Activated CD4-positive, alpha-beta T cell treated with anti-CD3 and anti-CD28 coated beads, Interleukin-2, amount 10 ng/mL, durations not matched to agents 7 days and 5 days (primary cell): ENCODE measurements at places on chromosomes 1 and 21.

- H3K36me3 ChIP-seq, result no peaks in the 10 kb centered on the region
- H3K27me3 ChIP-seq, result peaks cover 14% of the 10 kb centered on the region
- no peak for DNase-seq
- H3K4me3 ChIP-seq, result no peak overlapping the region
- no peak overlapping the region for H3K27ac ChIP-seq
- peaks cover 2% of the 10 kb centered on the region for H3K4me1 ChIP-seq
Measured at GRCh38 chr1:2538376-2538775, 8.3 kb upstream of the HES5 start.

DNA sequence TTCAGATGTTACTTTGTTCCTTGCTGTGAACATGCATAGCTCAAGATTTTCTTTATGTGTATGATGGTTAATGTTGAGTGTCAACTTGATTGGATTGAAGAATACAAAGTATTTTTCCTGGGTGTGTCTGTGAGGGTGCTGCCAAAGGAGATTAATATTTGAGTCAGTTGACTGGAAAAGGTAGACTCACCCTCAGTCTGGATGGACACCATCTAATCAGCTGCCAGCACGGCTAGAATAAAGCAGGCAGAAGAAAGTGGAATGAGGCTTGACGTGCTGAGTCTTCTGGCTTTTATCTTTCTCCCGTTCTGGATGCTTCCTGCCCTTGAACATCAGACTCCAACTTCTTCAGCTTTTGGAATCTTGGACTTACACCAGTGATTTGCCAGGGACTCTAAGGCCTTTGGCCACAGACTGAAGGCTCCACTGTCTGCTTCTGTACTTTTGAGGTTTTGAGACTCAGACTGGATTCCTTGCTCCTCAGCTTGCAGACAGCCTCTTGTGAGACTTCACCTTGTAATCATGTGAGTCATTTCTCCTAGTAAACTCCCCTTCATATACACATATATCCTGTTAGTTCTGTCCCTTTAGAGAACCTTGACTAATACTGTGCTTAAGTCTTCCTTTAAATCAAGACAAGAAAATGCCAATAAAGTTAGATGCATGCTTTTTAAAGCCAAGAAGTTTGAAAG, 626.6 kb downstream of the KCNT2 start:
- H3K27me3 ChIP-seq, result no peaks in the 10 kb centered on the region
- no peaks in the 10 kb centered on the region for H3K36me3 ChIP-seq
- no peak for DNase-seq
- no peak overlapping the region for H3K4me3 ChIP-seq

DNA sequence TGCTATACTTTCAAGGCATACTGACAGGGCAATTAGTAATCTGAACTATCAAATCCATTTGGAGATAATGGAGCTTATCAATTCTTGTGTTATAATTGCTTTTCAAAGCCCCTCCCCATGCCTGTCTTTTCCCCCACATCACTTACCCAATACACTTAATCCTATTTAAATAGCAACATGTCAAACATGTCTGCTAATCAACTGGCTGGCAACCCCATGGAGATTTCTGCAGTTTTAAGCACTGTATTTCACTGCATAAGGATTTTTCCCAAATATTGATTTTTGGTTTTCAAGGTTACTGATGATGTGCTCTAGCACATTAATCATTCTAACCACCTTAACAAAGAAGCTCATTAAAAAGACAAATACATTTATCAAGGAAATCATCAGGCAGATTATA, 800.3 kb downstream of the PLA2G4A start:
- H3K4me1 ChIP-seq, result no peaks in the 10 kb centered on the region
- DNase-seq, result no peak
- H3K27me3 ChIP-seq, result no peaks in the 10 kb centered on the region
- H3K4me3 ChIP-seq, result no peak overlapping the region
- no peaks in the 10 kb centered on the region for H3K36me3 ChIP-seq

DNA sequence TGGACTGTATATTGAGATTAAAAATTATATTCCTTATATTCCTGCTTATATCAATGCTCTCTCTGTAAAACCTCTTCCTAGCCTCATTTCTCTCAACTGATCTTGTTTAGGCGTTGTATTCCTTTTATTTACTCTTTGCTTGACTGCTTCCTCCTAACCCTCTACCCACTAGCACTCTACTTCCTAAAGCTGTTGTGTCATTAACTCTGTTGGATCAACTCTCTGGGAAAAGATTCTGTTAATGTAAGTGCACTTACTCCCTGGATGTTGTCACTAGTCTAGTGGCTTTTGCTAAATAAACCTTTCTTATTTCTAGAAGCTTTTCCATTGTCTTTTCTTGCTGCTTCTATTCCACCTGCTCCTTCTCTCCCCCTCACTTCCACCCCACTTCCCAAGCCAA, 6.5 kb downstream of the SPATA46 start:
- H3K4me1 ChIP-seq, result no peaks in the 10 kb centered on the region
- no peaks in the 10 kb centered on the region for H3K27me3 ChIP-seq
- H3K4me3 ChIP-seq, result no peak overlapping the region
- DNase-seq, result no peak
- no peak overlapping the region for H3K27ac ChIP-seq
- no peaks in the 10 kb centered on the region for H3K36me3 ChIP-seq

DNA sequence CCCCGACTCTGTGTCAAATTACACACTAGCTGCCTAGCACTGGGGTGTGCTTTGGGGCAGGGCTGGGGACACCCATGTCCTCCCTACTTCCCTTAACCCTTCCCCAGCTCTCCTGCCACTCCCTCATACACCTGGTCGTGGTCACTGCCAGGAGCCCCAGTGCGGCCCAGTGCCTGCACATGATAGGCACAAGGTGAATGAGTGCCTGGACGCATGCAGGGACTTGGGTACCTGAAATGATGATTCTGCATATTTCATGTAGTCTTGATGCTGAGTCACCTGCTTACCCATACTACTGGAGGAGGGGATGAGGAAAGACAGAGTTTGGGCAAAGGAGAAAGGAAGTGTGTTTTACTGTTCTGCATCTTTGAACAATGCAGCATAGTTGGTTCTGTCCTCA, 1.5 kb upstream of the VANGL2 start:
- H3K36me3 ChIP-seq, result no peaks in the 10 kb centered on the region
- peaks cover 2% of the 10 kb centered on the region for H3K4me1 ChIP-seq
- H3K27ac ChIP-seq, result no peak overlapping the region

DNA sequence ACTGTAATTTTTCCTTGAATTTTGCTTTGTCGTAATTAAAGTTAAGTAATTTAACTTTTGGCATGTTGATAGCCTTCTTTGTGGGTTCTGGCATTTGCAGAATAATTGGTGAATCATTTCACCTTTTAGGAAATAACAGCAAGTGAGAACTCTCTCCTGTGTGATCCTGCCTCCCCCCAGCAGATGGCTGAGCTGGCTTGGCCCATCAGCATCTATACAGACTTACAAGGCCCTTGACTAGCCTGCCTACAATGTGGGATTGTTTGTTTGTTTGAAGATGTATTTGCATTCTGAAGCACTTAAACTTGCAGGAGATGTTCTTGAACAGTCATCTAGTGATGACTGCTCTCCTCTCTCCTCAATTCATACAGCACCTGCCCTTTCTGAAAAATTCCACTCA, 55.9 kb downstream of the MACO1 start:
- no peak overlapping the region for H3K4me3 ChIP-seq
- H3K27ac ChIP-seq, result no peak overlapping the region
- H3K4me1 ChIP-seq, result peaks cover 6% of the 10 kb centered on the region
- H3K36me3 ChIP-seq, result peaks cover 48% of the 10 kb centered on the region

DNA sequence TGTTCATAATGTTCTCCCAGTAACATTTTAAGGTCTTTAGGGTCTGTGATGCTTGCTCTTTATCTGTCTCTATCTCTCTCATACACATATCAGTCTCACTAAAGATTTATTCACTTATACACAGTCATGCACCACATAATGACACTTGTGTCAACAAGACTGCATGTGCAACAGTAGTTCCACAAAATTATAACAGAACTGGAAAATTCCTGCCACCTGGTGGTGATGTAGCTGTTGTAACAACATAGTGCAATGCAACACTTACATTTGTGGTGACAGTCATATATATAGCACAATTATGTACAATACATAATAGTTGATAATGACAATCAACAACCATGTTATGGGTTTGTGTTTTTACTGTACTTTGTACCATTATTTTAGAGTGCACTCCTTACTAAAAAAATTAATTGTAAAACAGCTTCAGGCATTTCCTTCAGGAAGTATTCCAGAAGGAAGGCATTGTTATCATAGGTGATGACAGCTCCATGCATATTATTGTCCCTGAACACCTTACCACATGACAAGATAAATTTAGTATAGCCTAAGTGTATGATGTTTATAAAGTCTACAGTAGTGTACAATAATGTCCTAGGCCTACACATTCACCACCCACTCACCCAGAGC, 8.1 kb downstream of the TDRD5 start:
- no peak overlapping the region for H3K27ac ChIP-seq
- DNase-seq, result peak; percentile 15
- no peak overlapping the region for H3K4me3 ChIP-seq

GRCh38 chr1:114671011-114671938, 1.4 kb upstream of the DENND2C start:
- no peaks in the 10 kb centered on the region for H3K36me3 ChIP-seq
- H3K27ac ChIP-seq, result no peak overlapping the region
- peaks cover 11% of the 10 kb centered on the region for H3K4me1 ChIP-seq
- DNase-seq, result no peak
- no peak overlapping the region for H3K4me3 ChIP-seq
- peaks cover 27% of the 10 kb centered on the region for H3K27me3 ChIP-seq

GRCh38 chr21:19463966-19464365, 1060.4 kb upstream of the TMPRSS15 start:
- no peaks in the 10 kb centered on the region for H3K4me1 ChIP-seq
- no peaks in the 10 kb centered on the region for H3K36me3 ChIP-seq
- no peaks in the 10 kb centered on the region for H3K27me3 ChIP-seq
- DNase-seq, result no peak
- no peak overlapping the region for H3K27ac ChIP-seq
- no peak overlapping the region for H3K4me3 ChIP-seq

DNA sequence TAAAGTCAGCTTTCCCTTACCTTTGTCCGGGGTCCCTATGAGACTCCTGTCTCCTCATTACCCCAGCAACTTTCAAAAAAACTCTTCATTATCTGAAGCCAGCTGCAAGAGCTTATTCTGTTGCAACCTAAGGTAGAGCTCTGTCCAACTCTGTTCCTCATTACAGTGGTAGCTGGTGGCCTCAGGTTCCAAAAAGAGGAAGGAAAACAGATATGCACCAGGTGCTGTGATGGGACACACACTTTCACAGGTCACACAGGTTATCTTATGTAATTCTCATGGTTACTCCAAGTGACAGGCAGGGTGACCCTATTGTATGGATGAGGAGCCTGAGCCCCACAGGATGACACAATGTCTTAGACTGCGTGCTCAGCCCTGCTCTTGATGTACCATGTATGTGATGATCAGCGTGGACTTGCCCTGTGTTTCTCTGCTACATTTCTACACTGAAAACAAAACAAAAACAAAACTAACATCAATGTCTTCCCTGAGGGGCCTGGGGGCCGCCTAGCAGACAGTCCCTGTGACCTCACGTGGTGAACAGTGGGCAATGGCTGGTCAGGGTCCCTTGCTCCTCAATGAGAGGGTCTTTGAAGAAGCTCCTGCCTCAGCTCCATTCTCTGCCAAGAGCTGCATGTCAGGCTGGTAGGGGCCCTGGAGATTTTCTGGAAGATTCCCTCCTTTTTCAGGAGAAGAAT, 9.7 kb upstream of the TENT5C start:
- no peak for DNase-seq
- H3K27ac ChIP-seq, result no peak overlapping the region
- H3K4me1 ChIP-seq, result no peaks in the 10 kb centered on the region
- H3K27me3 ChIP-seq, result peaks cover 5% of the 10 kb centered on the region

GRCh38 chr1:34923490-34923889, 6.0 kb downstream of the DLGAP3 start:
- H3K36me3 ChIP-seq, result no peaks in the 10 kb centered on the region
- peaks cover 54% of the 10 kb centered on the region for H3K27me3 ChIP-seq
- H3K4me3 ChIP-seq, result no peak overlapping the region

DNA sequence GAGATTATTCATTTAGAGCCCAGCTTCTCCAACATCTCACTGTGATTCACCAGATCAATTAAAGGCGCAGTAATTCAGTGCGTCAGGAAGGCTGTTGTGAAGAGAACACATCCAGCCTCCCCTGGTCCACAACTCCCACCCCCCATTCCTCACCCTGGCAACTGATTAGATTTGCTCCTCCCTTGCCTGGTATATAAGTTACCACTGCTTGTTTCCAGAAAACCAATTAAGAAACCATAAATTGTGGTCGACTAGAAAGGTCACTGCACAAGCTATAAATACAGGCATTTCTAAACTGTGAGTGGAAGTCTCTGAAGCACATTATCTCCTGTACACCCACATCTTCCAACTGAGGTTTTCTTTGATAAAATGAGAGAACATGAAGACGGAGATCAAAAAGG, 41.9 kb downstream of the FAM163A start:
- H3K4me3 ChIP-seq, result no peak overlapping the region
- H3K27ac ChIP-seq, result no peak overlapping the region
- H3K4me1 ChIP-seq, result no peaks in the 10 kb centered on the region
- no peak for DNase-seq
- no peaks in the 10 kb centered on the region for H3K36me3 ChIP-seq
- peaks cover 9% of the 10 kb centered on the region for H3K27me3 ChIP-seq

- DNase-seq, result peak; percentile 30
- H3K36me3 ChIP-seq, result peaks cover 1% of the 10 kb centered on the region
- no peak within 1 kb of the TSS for H3K27ac ChIP-seq
- peaks cover 7% of the 10 kb centered on the region for H3K4me1 ChIP-seq
Measured at GRCh38 chr21:45404730-45405270, at the start of gene COL18A1. Gene COL18A1, plus strand, starts transcription at chr21:45405165. Its CDS starts 66 bp downstream, at chr21:45405231.

DNA sequence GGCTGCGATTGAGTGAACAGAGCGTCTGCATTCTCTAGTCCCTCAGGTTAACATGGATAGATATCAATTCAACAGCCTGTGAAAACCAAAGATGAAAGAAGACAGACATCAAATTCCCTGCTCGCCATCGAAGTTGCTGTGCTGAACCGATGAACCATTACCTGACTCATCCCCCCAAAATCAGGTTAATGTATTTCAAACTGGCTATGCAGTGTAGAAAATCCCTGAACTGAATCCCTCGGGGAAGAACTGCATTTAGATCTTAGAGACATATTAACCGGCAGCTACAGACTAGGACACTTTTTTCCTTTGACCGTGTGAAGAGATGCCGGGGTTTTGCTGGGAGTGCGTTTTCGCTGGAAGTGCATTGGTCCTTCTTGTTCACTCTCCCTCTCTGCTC, 213.2 kb upstream of the KIAA0040 start:
- no peaks in the 10 kb centered on the region for H3K4me1 ChIP-seq
- no peak overlapping the region for H3K4me3 ChIP-seq
- H3K27me3 ChIP-seq, result peaks cover 3% of the 10 kb centered on the region
- no peak for DNase-seq
- H3K27ac ChIP-seq, result no peak overlapping the region

- no peaks in the 10 kb centered on the region for H3K36me3 ChIP-seq
- H3K4me3 ChIP-seq, result no peak overlapping the region
- no peak overlapping the region for H3K27ac ChIP-seq
- no peak for DNase-seq
- H3K27me3 ChIP-seq, result no peaks in the 10 kb centered on the region
Measured at GRCh38 chr1:102901996-102902395, 206.3 kb downstream of the COL11A1 start.
